NCI-H187 treated with DMSO at 0.1 percent for 48 hours (cell line): ENCODE measurements at places on chromosomes 4 and X.

- no peak for DNase-seq
Measured at GRCh38 chrX:106437407-106437806, 174.4 kb upstream of the RADX start.

DNA sequence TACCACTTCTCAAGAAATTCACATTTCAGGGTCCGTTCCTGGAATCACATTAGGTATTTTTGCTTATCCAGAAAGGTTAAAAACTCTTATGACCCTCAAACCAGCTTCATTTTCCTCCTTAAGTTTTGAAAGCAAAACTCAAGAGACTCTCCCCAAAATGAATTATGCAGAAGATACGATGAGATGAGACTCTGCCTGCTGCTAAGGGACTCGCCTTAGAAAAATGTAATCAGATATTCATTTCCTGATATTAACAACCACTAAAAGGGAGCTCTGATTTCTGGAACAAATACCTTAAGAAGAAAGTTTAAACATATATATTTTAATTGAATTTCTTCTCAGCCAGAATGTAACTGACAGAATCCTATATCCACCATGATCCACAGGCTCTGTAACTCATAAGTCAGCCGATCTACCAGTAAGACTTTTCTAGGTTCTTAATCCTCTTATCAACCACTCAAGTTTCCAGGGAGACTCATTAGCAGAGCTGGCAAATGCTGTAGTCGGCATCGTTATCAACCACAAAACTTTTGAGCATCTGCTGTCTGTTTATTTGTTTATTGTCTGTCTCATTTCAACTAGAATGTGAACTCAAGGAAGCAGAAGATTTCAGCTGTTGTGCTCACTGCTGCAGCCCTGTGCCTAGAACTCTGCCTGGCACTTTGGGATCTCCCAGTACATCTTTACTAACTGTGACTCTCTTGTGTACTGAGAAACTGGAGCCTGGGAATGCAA lies 112.5 kb downstream of the LDB2 start:
- no peak for DNase-seq

GRCh38 chrX:153708415-153708814 lies 15.8 kb downstream of the BCAP31 start:
- no peak for DNase-seq

DNA sequence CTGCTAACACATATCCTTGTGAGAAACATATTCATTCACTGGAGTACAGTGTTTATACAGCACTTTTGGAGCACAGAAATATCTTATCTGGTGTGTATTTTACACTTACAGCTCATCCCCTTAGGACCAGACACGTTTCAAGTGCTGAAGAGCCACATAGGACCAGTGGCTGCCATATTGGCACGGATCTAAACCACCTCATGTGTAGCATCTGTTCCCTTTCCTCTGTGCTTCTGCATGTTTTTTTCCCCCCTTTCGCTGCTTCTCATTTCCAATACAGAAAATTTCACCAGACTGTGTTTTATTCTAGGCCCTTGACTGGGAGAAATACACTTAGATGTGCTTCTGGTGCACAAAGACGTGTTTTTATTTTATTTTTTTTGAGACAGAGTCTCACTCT lies 69.7 kb upstream of the RBMX start:
- DNase-seq, result no peak

GRCh38 chr4:154184238-154184637 lies 307.4 kb downstream of the DCHS2 start:
- DNase-seq, result no peak

- no peak for DNase-seq
Measured at GRCh38 chrX:103099691-103100090, 6.7 kb upstream of the NXF3 start.
